Central memory CD4-positive, alpha-beta T cell (primary cell): ENCODE measurements at places on chromosomes 4 and X.

DNA sequence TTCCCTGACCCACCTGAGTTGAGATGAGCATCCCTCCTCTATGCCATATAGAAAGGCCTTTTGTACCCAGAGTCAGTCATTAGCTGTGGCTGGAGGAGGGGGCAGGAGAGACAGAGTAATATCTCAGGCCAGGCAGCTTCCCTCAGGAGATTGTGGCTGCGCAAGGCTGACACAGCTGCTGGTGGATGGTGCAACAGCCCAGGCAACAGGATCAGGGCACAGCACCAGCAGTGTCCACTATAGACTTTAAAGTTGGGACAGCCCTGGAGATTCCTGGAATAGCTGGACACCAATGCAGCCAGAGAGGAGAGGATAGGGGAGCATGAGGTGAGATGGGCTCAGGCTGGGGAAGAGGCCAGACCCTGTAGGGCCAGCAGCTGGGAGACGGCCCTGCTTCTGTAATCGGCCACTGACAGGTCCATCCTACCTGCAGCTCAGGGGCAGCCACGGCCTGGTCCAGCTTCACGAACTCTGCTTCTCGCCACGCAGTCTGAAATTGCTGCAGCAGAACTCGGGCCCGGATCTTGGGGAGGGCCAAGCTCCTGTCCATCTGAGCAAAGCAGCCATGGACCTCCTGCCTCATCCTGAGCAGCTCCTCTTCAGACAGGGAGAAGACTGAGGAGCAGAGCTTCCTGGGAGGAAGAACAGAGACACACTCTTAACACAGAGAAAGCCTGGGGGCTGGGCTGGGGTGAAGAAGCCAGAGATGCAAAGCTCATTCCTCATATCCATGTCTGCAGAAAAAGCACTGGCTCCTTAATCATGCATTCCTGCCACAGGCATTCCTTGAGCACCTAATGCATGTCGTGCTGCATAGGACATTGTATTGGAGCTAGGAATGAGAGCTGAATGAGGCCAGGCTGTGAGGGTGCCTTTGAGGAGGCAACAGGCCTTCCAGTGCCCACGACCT lies 90.1 kb downstream of the EVC2 start:
- no peak for DNase-seq

DNA sequence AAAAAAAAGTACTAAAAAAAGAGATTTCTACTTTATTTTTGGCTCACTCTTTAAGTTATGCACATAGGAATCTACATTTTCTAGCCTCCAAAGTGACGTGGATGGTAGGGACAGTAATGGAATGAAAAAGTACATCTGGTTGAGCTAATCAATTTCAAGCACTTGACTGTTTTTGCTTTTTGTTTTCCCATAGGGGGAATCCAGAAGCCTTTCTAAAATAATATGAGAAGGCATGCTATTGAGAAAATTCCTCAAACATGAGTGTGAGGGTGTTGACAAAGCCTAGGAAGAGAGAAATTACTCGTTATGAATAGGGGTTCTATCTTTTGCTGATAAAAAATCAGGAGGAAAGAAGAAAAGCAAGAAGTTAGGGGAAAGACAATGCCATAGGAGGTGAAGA lies 242.5 kb upstream of the PUDP start:
- DNase-seq: no peak

GRCh38 chrX:44343412-44344141 lies at the start of gene EFHC2:
EFHC2 (minus strand) TSS chrX:44343672; CDS start chrX:44343588, 84 bp downstream.
- peak; percentile 61 for DNase-seq

GRCh38 chrX:130079824-130080406 lies 30.4 kb downstream of the ELF4 start:
- peak; percentile 58 for DNase-seq
